ENCODE measurements at places on chromosomes 11 and 22.

DNA sequence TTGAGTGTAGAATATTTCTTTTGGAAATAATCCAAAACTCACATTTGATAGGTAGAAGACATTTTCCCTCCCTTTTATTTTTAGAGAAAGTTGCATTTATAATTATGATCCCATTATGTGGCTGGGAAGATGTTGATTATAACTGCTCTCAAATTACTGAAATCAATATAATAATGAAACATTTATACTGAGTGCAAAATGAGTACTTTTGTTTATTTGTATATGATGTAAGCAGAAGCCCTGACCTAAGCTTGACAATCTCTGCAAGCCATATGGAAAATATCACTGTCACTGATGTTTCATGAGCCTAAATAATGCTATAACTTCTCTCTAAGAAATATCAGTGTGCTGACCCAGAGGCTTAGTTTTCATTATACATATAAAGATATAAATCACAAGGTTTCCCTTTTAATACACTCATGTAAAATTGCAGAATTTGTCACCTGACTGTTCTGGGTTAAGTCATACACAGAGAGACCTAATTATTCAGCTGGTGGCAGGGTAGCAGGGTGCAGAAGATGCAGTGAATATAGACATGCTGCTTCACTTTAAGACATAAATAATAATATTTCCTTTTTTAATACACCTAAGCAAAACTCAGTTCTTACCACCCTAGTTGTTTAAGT is 99.2 kb downstream of the BBOX1 start:
- DNase-seq: no peak

DNA sequence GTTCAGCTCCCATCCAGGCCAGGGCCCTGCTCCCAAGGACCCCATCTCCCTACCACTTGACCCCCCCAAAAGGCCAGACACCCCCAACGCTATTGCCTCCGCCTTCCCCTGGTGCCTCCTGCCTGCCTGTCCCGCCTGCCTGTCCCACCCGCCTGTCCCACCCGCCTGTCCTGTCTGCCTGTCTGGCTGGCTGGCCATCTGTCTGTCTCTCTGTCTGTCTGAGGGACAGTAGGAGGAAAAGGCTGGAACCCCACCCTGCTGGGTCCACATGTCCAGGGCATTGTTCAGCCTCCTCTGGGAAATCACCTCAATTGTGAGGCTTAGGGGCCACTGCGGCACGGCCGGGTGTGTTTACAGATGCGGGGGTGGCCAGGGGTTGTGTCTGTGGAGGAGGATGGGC is 25.3 kb upstream of the CBX7 start:
- DNase-seq: no peak

DNA sequence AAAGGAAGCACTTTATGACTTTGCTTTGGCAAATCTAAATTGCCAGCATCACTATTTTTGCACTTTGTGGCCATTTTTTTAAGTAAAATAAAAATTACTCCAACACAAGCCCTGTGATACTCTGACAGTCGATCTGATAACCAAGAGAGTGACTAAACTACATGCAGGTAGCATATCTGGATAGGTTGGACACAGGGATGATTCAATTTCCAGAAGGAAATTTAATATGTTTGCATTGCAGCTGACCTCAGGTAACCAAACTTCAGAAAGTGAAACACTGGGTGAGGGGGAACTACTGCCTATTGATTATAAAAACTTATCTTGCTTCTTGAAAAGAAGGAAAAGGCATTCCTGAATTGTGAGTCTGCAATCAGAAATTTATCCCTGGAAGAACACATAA is 13.9 kb downstream of the OR5B3 start:
- DNase-seq: no peak

DNA sequence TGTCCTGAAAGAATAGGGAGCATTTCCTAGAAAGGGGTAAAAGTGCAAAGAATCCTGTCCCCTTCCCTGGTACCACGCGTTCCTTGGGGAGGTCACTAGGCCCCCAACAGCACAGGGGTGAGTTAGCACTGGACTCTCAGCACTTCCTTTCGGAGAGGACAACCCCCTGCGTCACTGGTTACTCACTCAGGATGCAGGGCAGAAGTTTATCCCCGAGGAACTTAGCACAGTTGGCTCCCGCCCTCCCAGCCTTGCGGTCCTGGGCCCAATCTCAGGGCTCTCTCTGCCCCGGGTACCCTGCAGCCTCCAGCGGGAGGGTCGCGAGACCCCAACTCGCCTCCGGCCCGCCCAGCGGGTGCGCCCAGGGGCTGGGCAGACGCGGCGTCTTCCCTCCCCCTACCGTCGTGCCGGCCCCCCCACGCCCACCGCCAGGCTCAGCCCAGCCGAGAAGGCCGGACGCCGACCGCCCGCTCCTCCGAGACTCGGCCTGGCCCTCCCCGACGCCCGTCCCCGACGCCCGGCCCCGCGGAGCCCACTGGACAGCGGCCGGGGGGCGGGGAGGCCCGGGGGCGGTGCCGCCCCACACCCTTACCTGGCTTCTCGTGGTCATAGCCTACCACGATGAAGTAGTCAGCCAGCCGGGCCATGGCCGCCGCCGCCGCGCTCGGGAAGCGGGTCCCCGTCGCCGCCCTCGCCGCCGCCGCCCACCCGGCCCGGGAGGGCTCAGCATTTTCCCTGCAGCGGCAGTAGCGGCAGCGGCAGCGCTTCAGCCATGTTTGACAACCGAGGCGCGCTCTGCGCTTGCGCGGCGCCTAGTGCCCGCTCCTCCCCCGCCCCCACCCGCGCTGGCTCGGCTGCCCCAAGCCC is at the start of gene SBF2:
SBF2 (minus strand) TSS at position 797 of the 867 bp plus-strand sequence; CDS start at position 647, 150 bp downstream.
- DNase-seq: peak; percentile 85

- no peak for DNase-seq
Measured at GRCh38 chr11:1708716-1709115, 11.7 kb downstream of the KRTAP5-6 start.

GRCh38 chr11:73186294-73186850 is 31.7 kb upstream of the P2RY2 start:
- DNase-seq: no peak

DNA sequence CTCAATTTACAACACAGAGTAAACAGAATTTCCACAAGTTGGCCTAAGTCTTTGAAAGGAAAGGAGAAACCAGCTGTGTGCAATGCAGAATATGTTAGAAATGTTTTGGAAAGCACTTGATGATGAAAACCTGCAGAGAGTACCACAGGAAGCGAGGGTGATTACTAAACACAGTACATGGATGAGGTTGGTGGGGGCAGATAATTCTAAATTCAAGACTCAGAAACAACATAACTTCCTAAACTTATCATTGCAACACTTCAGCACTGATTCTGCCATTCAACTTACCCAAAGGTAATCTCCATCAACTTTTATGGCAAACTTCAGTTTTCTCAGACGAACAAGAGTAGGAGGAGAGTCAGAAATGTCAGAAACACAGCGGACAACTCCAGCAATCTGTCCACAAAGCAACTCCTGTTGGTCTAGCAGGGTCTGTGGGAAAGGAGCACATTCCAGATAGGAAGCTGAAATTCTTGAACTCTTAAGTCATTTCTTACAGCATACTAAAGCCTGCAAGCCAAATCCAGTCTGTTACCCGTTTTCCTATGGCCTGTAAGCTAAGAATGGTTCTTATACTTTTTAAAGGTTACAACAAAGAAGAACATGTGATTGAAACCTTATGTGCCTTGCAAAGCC is 6.8 kb downstream of the HPS4 start:
- peak; percentile 84 for DNase-seq

DNA sequence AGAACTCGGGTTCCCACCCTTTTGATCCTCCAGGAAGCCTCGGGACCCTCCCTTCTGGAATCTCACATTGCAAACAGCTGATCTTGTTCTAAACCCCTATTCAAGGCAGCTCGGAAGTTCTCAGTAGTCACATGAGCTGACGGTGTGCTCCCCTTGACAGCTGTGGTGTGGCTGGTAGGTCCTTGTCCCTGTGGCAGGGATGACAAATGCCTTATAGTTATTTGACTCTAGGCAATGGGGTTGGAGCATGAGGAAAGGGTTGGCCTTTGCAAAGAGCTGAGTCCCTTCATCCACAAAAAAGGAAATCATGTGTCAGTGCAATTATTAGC is 23.6 kb downstream of the EIF4G2 start:
- DNase-seq: no peak

DNA sequence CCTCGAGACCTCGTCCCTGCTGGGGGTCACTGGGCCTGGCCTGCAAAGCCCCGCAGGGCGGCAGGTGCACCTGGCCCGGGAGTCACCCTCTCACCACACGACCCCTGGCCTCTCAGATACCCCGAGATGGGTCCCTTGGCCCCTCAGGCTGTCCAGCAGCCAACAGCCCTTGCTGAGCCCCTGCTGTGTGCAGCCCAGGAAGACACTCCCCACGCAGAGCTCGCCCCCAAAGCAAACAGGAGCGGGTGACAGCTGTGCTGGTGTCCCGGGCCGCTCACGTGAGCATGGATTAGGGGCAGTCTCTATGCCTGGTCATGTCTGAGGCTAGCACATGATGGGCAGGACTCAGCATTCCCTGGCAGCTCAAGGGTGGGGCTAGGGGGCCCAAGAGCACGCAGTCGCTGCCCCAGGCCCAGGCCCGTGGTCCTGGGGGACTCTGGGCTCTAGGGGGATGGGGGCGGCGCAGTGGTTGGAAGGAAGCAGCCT is 31.3 kb downstream of the WNT7B start:
- DNase-seq: no peak

- DNase-seq: peak; percentile 100
Measured at GRCh38 chr22:41448189-41448808, 1.7 kb upstream of the TOB2 start.

- no peak for DNase-seq
Measured at GRCh38 chr11:60242740-60243239, at the start of gene MS4A4E. TSS of gene MS4A4E (minus strand) at chr11:60243137. CDS start at chr11:60230055, 13,082 bp downstream.

GRCh38 chr11:118914987-118915386 is 10.7 kb downstream of the BCL9L start:
- no peak for DNase-seq
